Vagina (tissue), 2 donors: ENCODE measurements at places on chromosomes 1 and 21. TPM values are rescaled to one million over a fixed set of nuclear protein-coding genes. Genes with fewer than 3 reads are reported as not detected.

The G0S2 gene
- 187 TPM for total RNA-seq

The TRNP1 gene
- total RNA-seq, result 13.0 TPM

DNA sequence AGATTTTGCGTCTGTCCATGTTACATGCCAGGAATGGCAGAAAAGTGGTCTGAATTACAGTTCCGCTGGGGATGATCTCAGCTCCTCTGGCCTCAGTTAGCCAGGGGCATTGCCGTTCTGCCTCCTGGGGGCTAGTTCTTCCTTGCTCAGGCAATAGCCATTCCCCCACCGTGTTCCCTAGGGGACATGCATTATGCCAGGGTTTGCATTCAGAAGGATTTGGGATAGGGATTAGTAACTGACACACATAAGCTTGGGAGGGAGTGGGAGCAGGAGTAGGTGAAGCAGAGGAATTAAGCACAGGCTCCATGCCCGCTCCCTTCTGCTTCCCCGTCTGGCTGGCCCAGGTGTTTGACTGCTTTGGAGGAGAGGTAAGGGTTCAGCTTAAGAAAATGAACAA, 12.7 kb downstream of the LRRC71 start:
- no peak overlapping the region for H3K4me3 ChIP-seq
- H3K27ac ChIP-seq, result no peak overlapping the region
- peaks cover 9% of the 10 kb centered on the region for H3K36me3 ChIP-seq
- no peaks in the 10 kb centered on the region for H3K4me1 ChIP-seq
- no peak for DNase-seq

- no peak overlapping the region for H3K27ac ChIP-seq
- H3K4me1 ChIP-seq, result peaks cover 24% of the 10 kb centered on the region
- DNase-seq, result no peak
Observed at GRCh38 chr1:159959451-159959850, 5.4 kb upstream of the SLAMF9 start.

The GLMP gene
- total RNA-seq, result 36.1 TPM

The TRIM63 gene
- not detected for total RNA-seq
